ENCODE measurements at places on chromosomes 11 and 22.

DNA sequence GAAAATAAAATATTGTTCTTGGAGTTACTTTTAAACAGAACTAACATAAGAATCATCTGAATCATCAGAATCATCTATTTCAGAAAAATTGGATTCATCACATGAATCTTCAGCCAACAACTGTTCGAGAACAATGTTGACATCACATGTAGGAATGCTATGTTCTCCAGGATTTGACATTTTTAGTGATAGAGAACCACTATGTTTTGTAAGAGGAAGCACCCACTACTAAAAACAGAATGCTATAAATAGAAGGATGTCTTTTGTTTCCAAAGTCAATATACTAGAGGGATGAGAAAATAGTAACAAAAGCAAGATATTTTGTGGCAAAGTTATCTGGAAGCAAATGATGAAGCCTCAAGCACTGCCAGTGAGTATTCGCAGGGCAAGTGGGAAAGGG is 263.4 kb upstream of the DDI1 start:
- DNase-seq = no peak

GRCh38 chr11:34250732-34251588 is 106.8 kb downstream of the ABTB2 start:
- DNase-seq = peak; percentile 91

GRCh38 chr22:24125941-24126340 is 55.3 kb upstream of the SUSD2 start:
- DNase-seq = no peak

- no peak for DNase-seq
These were observed 10.6 kb downstream of the STT3A start for GRCh38 chr11:125603207-125603606.

GRCh38 chr22:24571266-24571665 is 15.5 kb downstream of the SNRPD3 start:
- no peak for DNase-seq

DNA sequence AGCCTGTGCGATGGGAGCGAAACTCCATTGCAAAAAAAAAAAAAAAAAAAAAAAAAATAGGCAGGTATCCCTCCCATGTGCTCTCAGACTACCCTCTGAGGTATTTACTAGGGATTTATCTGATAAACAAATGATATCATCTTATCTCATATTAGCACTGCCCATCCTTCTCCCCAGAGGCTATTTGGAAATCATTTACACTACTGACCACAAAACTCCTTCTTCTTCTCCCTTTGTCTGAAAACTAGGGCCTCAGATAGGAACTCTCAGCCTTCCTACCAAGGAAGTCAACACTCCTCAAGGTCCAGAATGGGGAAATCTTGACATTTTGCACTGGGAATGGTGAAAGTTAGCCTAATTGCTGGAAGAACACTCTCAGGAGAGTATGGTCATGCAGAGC is 46.4 kb downstream of the LARGE2 start:
- DNase-seq = no peak

DNA sequence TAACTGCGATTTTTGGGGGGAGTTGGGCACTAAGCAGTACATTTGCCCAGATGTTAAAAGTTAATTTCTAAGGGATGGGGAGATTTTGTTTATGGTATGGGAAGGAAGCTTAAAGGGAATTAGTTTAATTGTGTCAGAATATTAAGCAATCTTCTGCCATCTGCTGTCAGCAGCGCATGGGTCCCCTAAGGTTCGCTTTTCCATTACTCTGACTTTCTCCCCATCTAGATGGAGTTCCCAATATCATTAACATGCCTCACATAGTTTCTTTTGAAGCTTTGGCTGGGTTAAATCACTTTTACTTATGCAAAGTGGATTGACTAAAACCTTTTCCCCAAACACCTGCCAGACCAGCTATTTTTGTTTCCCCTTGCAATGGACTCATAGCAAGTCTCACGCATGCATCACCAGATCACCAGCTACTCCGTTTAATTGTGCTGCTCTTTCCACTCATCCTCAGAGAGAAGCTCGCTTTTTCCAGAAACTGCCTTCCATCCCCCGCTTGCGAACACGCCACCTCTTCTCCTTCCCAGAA is 172.7 kb downstream of the FAT3 start:
- DNase-seq = no peak

- DNase-seq = no peak
These were observed 78.3 kb upstream of the RASSF10 start for GRCh38 chr11:12930850-12931249.

DNA sequence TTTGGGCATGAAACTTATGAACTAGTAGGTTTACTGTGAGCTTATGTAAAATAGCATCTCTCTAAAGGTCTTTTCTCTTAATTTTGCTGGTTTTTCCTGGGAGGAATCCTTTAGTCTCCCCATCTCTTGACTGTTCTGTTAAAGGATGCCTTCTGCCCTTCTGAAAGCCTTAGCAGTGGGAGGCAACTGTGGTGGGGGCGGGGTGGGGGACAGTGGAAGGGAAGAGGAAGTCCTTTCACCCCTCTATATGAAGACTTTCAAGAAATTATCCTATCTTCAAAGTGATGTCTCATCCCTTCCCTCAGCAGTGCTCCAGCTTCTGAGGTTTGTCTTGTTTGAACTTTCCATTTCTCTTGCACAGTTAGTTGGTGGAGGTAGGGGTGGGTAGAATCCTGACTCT is 73.1 kb downstream of the ELP4 start:
- DNase-seq = no peak

- no peak for DNase-seq
These were observed 2.5 kb upstream of the STK33 start for GRCh38 chr11:8596504-8597046.

Data from PC-3 (cell line).